Cardiac septum (tissue), 1 donor: ENCODE measurements at places on chromosomes 2 and 18. TPM values are rescaled to one million over a fixed set of nuclear protein-coding genes. Genes with fewer than 3 reads are reported as not detected.

- no peak for DNase-seq
These were observed 36.6 kb downstream of the GORASP2 start for GRCh38 chr2:170965446-170966225.

GRCh38 chr2:128414351-128414750, 95.7 kb upstream of the HS6ST1 start:
- DNase-seq = peak; percentile 38

DNA sequence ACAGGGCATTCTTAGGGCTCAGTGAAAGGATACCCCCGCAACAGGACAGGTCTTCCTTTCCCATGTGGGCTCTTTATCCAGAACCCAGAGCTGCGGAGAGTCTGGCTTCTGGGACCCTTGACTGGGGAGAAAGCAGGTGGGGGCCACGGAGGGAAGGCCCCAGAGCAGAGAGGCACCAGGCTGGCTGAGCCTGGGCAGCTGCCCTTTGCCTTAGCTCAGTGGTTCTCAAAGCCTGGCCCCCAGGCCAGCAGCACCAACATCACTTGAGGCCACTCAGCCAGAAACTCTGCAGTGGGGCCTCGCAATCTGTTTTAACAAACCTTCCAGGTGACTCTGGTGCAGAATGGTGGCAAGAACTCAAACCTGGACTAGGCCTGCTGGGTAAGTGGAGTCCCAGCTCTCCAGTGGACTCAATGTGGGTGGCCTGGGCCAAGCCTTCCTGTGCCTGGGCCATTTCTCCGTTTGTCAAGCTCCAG, 1.6 kb upstream of the TMEM37 start:
- DNase-seq = no peak

RUFY4 gene
- not detected for total RNA-seq

DNA sequence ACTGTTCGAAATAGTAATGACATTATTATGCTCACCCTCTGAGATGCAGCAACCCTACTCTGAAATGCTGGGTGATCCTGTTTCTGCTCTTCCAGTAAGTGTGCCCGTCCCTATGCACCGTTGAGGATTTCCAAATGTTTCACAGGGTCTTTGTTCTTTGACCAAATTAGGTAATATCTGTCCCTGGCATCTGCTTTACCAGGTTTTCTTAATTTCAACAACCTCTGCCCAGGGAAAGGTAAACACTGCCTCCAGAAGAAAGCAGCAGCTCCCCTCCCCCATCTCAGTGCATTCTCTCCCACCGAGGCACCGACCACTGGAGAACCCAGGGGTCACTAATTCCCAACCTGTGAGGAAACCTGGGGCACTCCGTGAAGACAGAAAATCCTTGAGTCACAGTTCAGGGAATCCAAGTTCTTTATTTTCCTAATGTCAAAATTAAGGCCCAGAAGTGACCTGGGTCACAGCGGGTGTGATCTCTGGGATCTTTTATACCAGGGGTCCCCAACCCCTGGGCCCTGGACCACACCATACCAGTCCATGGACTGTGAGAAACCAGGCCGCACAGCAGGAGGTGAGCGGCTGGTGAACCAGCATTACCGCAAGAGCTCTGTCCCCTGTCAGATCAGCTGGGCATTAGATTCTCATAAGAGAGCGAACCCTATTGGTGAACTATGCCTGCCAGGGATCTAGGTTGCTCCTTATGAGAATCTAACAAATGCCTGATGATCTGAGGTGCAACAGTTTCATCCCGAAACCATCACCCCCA, 1.2 kb upstream of the GRB14 start:
- DNase-seq = no peak

C18orf54 gene
- 1.4 TPM for total RNA-seq

GPR55 gene
- not detected for total RNA-seq

ITGA4 gene
- 3.4 TPM for total RNA-seq

ABCB11 gene
- total RNA-seq = 0.03 TPM

DNA sequence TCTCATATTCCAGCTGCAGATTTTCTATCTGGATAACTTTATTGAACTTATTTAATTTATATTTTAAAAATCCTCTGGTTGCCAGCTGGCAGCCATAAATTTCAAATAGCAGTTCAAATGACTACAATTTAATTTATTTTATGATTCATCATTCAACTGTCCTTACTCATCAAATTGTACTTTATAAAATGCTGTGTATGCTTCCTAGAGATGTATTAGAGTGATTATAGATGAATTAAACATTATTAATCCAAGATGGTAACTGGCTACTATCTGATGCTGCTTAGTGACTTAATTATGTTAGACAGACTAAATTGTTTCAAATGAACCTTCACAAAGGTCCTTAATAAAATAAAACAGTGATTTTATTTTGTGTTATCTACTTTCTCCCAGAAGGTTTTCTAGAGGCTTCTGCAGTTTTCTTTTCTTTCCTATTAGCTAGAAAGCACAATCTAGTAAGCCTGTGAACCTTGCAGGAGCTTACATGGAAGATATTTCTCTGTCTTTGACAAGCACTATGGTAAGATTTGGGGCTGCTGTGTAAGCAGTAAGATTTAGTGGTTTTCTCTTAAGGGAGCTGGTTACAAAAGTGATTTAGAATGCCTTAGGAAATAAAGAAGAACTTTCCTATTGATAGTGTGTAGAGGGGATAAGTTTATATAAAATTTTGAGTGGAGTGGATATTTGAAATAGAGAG, 322.3 kb downstream of the FSIP2 start:
- no peak for DNase-seq

- DNase-seq = no peak
These were observed 173.8 kb downstream of the SLC4A10 start for GRCh38 chr2:161798027-161798426.

C2orf66 gene
- not detected for total RNA-seq

- DNase-seq = no peak
These were observed 849 bp upstream of the TMEM18 start for GRCh38 chr2:677959-678550.

APOB gene
- total RNA-seq = 3.4 TPM

NPPC gene
- total RNA-seq = 0.30 TPM

CLEC4F gene
- total RNA-seq = 0.13 TPM

DNA sequence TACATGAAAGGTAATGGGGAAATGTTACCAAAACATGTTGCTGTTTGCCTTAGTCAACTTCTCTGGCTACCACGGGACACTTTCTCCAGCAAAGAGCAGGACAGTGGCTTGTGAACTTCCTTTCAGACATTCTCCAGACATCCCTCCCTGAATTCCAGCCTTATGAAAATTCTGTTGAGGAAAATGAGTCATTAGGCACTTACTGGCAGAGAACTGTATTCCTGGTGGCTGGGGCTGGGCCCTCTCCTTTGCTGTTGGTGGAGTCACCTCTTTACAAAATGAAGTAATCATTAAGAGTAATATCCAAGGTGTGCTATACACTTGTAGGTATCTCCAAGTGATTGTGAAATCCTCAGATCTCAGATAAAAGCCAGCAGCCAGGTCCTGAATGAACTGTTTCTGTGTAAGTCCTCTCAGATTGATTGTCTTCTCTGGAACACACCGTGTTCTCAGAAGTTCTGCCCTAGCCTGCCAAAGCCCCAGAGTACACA, 1.3 kb upstream of the FAP start:
- no peak for DNase-seq

CNGA3 gene
- total RNA-seq = not detected

WDR54 gene
- total RNA-seq = 2.6 TPM

GRCh38 chr2:4653991-4654390, 950.6 kb downstream of the DCDC2C start:
- DNase-seq = no peak

LINC00305 gene
- total RNA-seq = not detected

DNA sequence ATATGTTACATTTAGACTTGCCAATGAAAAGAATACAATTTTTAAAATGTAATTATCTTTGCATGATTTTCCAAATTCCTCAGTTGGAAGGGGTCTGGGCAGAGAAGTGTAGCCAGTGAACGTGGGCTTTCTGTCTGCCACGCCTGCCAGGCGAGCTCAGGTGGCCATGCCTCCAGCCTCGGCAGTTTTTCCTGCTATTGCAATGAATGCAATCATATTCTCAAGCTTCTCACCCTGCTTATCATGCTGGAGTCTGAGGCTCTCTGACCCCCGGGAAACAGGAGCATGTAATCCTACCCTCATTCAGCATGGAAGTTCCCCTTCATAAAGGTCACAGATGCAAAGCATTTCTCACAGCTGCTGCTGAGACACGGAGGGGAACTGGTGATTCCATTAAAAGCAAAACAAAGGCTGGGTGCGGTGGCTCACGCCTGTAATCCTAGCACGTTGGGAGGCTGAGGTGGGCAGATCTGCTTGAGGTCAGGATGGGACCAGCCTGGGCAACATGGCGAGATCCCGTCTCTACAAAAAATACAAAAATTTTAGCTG, 154.8 kb downstream of the MBP start:
- no peak for DNase-seq

LYPD6 gene
- 0.16 TPM for total RNA-seq

- DNase-seq = no peak
These were observed 15.9 kb upstream of the SERPINB11 start for GRCh38 chr18:63686871-63687270.

IL1R1 gene
- total RNA-seq = 27.7 TPM

DNA sequence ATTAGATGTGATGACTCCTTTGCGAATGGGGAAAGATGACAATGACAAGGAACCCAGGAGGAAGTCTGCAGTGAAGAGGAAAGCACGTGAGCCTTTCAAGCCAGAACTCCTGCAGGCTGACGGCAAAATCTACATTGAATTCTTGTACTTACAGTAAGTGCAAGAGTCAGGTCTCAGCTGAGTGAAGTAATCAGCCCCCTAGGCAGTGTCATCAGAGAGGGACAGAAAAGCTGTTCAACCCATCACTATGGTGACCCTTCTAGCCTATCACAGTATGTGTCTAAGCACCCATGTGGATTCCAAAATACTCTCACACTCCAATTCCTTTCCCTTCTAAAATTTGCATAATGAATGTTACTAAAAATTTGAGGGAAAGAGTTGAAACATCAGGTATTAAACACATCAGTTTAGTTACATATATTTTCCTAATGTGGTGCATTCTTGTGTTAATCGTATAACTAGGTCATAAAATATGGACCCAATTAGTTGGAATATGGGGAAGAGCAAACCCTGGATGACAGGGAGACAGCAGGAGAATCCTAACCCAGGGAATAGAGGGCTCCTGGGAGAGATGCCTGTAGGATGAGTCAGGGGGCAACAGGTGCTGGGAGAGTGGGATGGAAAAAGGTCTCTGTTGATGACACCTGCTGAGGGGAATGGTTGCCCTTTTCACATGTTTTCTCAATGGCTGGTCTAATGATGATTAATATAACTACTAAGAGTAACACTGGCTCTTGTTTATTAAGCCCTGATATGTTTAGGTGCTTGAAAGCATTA, 39.5 kb downstream of the VWC2L start:
- DNase-seq = no peak

GNLY gene
- total RNA-seq = 2.3 TPM

DNA sequence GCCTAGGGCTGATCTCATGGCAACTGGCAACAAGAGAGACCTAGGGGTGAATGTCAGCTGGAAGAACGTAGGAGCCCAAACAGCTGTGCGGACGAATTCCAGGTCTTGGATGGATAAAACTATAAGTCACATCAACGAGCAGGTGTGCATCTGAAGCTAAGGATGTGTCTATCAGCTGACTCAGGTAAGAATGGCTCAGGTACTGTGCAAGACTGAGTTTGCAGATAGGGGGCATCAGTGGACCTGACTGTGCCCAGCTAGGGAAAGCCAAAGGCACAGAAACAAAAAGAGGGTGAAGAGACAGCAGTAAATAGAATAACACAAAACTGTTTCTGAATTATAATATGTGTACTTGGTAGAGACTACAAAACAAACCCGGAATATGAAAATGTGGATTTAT, 357.3 kb downstream of the ZEB2 start:
- DNase-seq = no peak

- DNase-seq = no peak
These were observed 483.8 kb downstream of the TDRD15 start for GRCh38 chr2:21607572-21607971.

PLCL1 gene
- total RNA-seq = 82.5 TPM

DNA sequence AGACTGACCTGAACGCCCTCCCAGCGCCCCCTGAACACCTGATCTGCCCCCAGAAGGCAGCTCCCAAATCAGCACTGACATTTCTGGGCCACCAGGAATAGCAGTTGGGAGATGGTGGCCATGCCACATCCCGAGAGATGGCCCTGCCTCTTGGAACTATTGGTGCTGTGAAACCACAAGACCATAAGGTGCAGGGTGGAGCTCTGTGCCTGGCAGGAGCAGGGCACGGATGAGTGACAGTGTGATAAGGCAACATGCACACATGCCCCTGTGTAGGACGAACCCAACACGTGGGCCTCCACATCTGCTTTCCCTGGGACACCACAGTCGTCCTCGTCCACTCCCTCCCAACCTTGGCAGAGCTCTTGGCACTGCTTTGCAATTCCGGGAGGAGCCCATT, 26.9 kb downstream of the ANO7 start:
- DNase-seq = no peak

DNA sequence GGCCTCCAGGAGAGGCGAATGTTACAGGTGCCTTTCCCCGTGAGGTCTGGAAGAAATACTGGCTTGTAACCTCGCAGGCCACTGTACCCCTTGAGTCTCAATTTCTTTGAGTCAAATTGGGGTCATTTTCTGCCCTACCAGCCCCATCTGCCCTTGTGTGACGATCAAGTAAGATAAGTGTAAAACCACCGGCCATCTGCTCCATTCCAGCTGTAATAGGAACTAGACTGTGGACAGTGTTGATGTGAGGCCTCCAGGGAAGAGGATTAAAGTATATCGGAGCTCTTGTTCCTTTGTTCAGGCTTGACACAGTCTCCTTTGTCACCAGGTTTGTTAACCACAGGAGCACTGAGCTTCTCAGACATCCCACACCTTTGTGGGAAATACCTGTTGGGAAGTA, 65.6 kb downstream of the MRPS9 start:
- no peak for DNase-seq

- no peak for DNase-seq
These were observed 3.2 kb upstream of the MPP4 start for GRCh38 chr2:201701646-201702045.
